ENCODE measurements at places on chromosomes 13 and 19.

- DNase-seq: peak; percentile 67
These were observed 697 bp downstream of the FCGRT start for GRCh38 chr19:49512970-49513745.

GRCh38 chr19:2578901-2579677, 103.2 kb downstream of the GADD45B start:
- peak; percentile 81 for DNase-seq

DNA sequence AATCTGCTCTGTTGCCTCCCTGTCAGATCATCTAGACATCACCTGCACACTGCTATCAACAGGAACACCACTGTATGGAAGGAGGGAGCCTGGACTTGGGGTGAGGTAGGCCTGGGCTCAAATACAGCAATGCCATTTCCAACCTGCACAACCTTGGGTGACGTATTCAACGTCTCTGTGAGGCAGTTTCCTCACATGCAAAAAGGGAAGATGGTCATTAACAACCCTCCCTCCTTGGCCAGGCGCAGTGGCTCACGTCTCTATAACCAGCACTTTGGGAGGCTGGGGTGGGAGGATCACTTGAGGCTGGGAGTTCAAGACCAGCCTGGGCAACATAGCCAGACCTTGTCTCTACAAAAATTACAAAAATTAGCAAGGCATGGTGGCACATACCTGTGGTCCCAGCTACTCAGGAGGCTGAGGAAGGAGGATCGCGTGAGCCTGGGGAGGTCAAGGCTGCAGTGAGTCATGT, 13.1 kb downstream of the XRCC1 start:
- peak; percentile 23 for DNase-seq

- no peak for DNase-seq
These were observed 28.6 kb upstream of the VSTM2B start for GRCh38 chr19:29497241-29497640.

Measured in CD4-positive, alpha-beta T cell treated with Interleukin-17A for 4 hours (primary cell).